ENCODE measurements at places on chromosomes 13 and 19.

DNA sequence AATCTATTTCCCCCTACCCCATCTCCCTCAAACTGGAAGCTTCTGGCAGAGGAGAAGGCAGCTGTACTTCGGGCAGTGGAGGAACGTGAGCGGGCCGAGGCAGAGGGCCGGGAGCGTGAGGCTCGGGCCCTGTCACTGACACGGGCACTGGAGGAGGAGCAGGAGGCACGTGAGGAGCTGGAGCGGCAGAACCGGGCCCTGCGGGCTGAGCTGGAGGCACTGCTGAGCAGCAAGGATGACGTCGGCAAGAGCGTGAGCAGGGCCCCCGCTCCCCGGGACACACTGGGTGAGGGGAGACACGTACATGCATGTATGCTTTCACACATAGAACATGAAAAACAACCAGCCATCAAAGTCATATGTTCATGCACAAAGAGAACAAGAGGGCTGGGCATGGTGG, 42.7 kb downstream of the KCNC3 start:
- no peak for DNase-seq

GRCh38 chr19:52176574-52176973, 5.2 kb upstream of the ZNF836 start:
- DNase-seq = no peak

- DNase-seq = no peak
Measured at GRCh38 chr19:50779504-50780457, 9.5 kb downstream of the GPR32 start.

DNA sequence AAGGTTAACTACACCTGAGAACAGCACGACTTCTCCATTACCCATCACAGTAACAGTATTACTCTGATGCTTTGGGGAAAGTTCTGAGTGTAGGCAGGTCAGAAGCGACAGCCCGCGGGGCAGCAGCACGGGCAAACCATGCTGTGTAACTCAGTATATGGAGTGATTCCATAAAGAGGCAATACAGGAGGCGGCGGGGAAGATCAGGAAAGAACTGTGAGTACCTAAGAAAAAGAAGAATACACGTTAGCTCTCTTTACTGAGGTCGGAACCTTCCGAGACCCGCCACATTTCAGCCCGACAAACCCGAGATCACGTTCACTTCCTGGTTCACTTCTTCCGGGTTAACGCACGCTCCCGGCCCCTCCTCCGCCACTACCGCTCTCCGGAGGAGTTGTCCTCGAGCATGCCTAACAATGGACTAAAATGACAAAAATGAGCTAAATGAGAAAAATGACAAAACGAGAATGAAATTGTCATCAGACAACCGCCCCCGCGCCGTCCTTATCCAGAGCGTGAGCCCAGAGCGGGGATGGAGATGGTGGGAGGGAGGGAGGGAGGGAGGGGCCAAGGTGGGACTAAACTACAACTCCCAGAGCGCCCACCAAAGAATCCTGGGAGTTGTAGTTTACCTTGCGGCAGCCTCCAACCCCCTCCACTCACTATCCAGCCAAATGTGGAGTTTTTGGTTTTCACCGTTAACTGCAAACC, at the start of gene MTRF1:
Gene MTRF1 (minus strand): TSS at position 316 of the 711 bp plus-strand sequence. CDS start 2,669 bp downstream, outside the sequence.
- DNase-seq = peak; percentile 49

DNA sequence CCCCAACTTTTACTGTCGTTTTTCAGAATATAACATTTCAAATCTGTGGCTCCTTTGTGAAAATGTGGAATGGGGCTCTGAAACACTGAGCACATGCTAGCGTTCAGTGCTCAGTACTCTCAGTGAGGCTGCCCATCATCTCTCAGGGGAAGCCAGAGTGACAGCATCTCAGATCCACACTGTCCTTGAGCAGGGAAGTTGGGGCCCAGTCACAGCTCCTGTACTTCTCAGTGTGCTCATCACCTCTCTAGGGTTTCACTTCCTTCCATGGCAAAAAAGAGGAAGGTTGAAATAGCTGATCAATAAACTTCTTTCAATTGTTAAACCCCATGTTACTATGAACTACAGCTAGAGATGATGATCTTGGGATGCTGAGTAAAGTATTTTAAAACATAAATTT, 565.9 kb upstream of the SPRY2 start:
- DNase-seq = no peak

- DNase-seq = peak; percentile 10
Measured at GRCh38 chr13:108322206-108322824, 52.8 kb downstream of the TNFSF13B start.

- no peak for DNase-seq
Measured at GRCh38 chr19:28482221-28482620, 730.7 kb downstream of the UQCRFS1 start.

- no peak for DNase-seq
Measured at GRCh38 chr13:75935805-75936204, 299.7 kb downstream of the LMO7 start.

- no peak for DNase-seq
Measured at GRCh38 chr19:7778081-7778480, 15.0 kb downstream of the CLEC4M start.

- DNase-seq = no peak
Measured at GRCh38 chr13:105232439-105232838, 1303.0 kb downstream of the EFNB2 start.

DNA sequence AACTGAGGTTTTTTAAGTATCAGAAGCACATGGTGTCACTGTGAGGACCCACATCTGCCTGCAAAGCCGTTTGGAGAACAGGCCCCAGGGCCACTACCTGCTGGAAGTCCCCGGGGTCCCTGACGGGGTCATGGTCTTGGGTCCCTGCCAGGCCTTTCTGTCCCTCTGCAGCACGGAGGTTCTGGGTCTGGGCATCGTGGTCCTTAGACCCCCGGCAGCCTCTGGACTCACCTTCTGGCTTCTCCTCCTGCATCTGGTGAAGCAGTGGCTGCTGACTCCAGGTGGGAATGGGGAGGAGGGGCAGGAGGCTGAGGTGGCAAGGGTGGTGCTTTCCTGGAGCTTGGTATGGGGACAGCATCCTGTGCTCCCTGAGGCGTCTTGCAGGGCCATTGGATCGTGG, 198.6 kb downstream of the TEX29 start:
- no peak for DNase-seq

- no peak for DNase-seq
Measured at GRCh38 chr13:71117920-71118319, 749.1 kb downstream of the DACH1 start.

GRCh38 chr19:17244618-17245534, 843 bp downstream of the NR2F6 start:
- no peak for DNase-seq

DNA sequence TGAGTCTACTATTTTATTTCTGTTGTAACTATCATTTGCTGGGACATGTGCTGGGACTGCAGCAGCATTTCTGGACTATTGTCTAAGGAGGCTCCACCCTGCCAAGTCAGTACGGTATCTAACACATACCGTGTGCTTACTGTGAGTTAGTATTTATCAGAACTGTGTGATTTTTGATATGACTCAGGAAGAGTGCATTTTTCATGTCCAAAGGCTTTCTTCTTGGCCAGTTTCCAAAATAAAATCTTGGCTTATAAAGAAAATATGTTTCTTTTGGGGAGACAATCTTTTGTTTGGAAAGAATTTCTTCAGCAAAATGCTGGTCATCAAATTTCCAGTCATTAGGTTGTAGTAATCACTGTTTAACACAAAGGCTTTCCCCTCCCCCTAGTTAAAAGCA, 11.6 kb downstream of the PARP4 start:
- DNase-seq = no peak

- DNase-seq = no peak
Measured at GRCh38 chr19:2769218-2769617, 13.9 kb downstream of the SGTA start.

GRCh38 chr13:42153199-42154113, 105.0 kb downstream of the DGKH start:
- no peak for DNase-seq

GRCh38 chr13:104571161-104571892, 1505.1 kb upstream of the SLC10A2 start:
- DNase-seq = no peak

DNA sequence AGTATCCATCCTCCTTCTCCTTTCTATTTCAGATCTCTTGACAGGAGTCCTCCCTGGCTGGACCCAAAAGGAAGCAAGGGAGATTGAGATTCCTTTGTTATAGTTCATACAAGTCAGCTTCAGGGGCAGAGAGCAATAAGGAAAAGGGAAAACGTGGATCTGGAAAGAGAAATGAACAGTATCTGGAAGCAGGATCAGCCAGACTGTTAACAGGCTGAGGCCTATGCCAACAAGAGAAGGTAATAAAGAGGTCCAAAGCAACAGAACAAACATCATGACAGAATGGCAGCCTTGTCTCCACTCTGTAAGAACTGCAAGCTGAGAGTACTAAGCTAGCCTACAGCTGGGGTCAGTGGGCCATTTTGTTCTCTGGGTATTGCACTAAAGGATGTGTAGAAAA, 64.5 kb downstream of the RAP2A start:
- DNase-seq = no peak

DNA sequence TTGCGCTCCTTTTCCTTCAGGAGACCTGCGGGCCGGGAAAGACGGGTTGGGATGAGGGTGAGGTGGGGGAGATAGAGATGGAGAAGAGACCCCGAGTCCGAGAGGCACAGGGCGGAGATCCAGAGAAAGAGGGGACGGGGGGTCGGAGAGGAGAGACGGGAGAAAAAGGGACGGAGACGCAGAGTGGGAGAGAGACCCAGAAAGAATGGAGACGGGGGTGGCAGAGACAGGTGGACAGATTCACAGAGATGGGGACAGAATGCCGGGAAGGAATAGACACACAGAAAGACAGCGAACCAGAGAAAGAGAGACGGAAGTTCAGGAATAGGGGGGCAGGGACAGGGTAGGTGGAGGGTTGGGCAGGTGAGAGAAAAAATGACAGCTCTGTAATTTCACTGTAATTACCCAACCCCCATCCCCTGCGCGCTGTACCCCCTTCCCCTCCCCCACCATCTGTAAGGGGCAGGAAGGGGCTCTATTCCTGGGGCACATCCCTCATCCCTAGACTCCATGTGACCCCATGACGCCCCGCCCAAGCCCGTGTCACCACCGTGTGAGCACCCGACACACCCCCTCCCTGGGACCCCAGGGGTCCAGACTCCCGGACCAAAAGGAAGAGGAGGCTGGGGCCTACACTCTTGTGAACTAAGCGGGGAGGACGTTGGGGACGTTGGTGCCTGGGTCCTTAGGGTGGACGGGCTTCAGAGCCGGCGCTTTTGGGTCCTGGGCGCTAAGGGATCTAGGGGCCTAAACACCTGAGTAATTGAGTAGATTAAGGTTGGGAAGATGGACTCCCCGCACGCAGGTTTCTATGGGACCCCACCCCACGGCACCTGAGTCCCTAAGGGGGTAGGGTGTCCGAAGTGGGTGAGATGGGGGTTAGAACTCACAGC, 967 bp downstream of the DBP start:
- no peak for DNase-seq

GRCh38 chr19:45153339-45154063, 7.3 kb downstream of the NKPD1 start:
- DNase-seq = no peak

- DNase-seq = no peak
Measured at GRCh38 chr13:24042710-24043440, 117.6 kb upstream of the SPATA13 start.

GRCh38 chr13:109951491-109951890, 165.1 kb upstream of the IRS2 start:
- no peak for DNase-seq

DNA sequence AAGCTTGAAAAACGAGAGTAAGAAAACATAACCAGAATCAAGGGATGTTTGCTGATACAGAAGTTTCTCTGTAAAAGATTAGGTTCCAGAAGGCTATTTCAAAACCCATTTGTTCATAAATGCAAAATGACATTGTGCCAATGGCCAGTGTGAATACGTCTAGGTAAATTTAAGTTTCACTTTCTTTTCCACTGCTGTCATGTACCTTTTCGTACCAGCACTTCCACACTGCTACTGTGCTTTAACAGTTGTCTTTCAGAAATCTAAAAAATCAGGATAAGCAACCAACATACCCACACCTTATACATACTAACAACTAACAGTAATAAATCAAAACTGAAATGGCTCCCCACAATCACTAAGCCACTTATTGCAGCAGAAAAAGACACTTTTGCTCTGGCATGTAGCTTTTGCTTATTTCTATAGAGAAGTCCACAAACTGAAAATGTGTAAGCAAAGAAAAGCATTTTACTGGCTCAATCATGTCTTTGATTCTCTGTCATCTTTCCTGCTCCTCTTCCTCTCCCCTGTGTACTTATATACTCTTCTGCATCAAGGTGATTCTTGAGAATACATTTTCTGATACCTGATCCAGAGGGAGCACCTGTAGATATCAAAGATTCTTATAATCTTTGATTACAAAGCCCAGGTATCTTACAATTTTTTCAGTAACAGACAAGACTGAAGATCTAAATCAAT, 34.3 kb downstream of the ELF1 start:
- DNase-seq = no peak

GRCh38 chr19:30268601-30269000, 103.6 kb upstream of the ZNF536 start:
- no peak for DNase-seq

GRCh38 chr13:98440390-98441055, 136.4 kb downstream of the STK24 start:
- DNase-seq = no peak

- no peak for DNase-seq
Measured at GRCh38 chr19:4528843-4529242, 6.2 kb downstream of the PLIN5 start.

- DNase-seq = no peak
Measured at GRCh38 chr19:6576869-6577475, 14.0 kb downstream of the CD70 start.

DNA sequence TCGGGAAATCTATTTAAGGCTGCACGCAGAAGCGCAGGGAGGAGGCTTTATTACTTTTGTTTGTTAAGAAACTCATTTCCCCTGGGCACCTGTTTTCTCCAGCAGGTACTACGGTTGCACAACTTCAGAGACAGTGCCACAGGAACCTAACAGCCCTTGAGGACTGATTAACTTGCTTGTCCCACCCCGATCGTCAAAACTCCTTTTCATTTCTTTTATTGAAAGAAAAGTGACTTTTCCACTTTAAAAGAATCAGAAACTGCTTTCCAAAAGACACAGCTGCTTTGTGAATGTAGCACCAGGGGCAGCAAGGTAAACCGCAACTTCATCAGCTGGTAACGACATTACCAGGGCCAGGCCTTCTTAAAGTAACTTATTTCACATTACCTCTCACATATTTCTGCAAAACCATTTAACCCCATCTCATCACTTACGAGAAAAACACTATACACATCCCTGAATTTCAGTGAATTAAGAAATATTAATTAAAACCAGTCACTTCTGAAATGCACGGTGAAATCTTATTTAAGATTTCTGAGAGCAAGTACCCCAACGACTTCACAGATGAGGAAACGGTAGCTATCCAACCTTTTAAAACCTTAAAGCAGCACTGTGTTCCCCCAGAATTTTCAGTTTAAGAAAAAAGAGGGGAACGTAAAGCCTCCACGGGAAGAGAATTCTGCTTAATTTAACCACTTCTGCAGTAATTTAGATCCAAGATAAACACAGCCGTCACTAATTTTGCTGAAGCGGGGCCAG, 1.4 kb downstream of the ANKRD10 start:
- DNase-seq = no peak

- DNase-seq = peak; percentile 38
Measured at GRCh38 chr13:45511310-45512097, 46.8 kb downstream of the COG3 start.

- no peak for DNase-seq
Measured at GRCh38 chr19:19460761-19461265, 54.5 kb downstream of the TSSK6 start.

GRCh38 chr13:27953676-27954405, 15.3 kb downstream of the CDX2 start:
- peak; percentile 35 for DNase-seq
